ENCODE measurements at places on chromosomes 2 and 18. TPM values are rescaled to one million over a fixed set of nuclear protein-coding genes. Genes with fewer than 3 reads are reported as not detected.

GRCh38 chr2:855177-855576 is 95.5 kb upstream of the SNTG2 start:
- no peak overlapping the region for H3K4me3 ChIP-seq
- DNase-seq = no peak
- peaks cover 14% of the 10 kb centered on the region for H3K4me1 ChIP-seq
- H3K36me3 ChIP-seq = no peaks in the 10 kb centered on the region

DNA sequence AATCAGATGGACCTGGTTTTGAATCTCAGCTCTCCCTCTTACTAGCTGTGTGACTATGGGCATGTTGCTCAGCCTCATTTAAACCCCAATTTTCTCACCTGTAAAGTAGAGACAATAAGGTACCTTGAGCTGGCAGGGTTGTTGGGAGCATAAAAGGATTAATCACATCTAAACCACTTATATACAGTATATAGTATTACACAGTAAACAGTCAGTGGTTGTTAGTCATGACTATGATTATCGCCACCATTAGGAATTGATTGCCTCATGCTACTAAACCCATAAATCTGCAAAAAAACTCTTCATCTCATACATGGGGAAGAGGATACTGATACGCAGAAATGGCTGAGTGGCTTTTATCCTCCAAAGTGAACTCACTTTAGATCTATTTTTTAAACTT is 65.8 kb downstream of the INO80D start:
- no peaks in the 10 kb centered on the region for H3K27me3 ChIP-seq
- no peak overlapping the region for H3K4me3 ChIP-seq
- no peak for DNase-seq
- no peaks in the 10 kb centered on the region for H3K4me1 ChIP-seq

GRCh38 chr2:218883491-218884490 is 3.1 kb downstream of the WNT10A start:
- H3K27me3 ChIP-seq = peaks cover 70% of the 10 kb centered on the region
- peak overlapping the region; percentile 16 for H3K4me3 ChIP-seq
- H3K4me1 ChIP-seq = peaks cover 17% of the 10 kb centered on the region
- DNase-seq = peak; percentile 71

DNA sequence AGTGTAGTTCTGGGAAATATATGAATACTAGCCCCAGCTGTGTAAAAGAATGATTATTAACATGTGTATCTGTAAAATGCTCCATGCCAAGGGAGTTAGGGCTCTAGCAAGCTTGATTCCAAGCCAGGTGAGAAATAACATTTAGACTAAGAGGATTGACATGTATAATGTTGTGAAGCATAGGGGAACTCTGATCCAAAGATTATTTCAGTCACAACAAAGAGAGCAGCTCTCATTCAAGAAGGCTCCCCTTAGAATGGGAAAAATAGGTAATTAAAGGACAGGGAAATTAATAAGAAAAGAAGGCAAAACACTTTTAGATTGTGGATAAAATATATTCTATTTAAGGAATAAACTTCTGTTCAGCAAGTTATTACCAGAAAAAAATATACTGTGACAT is 347.3 kb upstream of the CDH7 start:
- DNase-seq = no peak
- no peaks in the 10 kb centered on the region for H3K36me3 ChIP-seq
- H3K27me3 ChIP-seq = no peaks in the 10 kb centered on the region
- H3K27ac ChIP-seq = no peak overlapping the region
- no peak overlapping the region for H3K4me3 ChIP-seq

- no peak overlapping the region for H3K4me3 ChIP-seq
- H3K36me3 ChIP-seq = no peaks in the 10 kb centered on the region
- H3K27me3 ChIP-seq = no peaks in the 10 kb centered on the region
- peaks cover 9% of the 10 kb centered on the region for H3K4me1 ChIP-seq
- DNase-seq = no peak
These were observed 89.4 kb upstream of the MAPRE2 start for GRCh38 chr18:34951625-34952379.

GRCh38 chr2:71469403-71470398 is 16.3 kb downstream of the DYSF start:
- no peaks in the 10 kb centered on the region for H3K4me1 ChIP-seq
- no peak for DNase-seq
- H3K4me3 ChIP-seq = no peak overlapping the region

DNA sequence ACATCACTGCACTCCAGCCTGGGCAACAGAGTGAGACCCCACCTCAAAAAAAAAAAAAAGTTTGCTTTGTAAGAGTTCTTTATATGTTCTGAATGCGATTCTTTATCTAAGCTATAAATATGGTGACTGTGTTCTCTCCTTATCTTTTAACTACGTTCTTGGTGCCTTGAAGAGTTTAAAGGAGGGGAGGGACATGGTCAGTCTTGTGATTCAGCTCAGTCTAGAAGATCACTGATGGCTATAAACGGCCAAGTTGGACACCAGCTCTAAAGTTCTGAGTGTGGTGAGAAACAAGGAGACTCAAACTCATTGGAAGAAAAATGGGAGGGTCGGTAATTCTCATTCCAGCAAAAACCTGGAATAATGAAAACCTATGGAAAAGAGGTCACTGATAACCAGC is 128.4 kb upstream of the SEC11C start:
- DNase-seq = no peak
- H3K36me3 ChIP-seq = no peaks in the 10 kb centered on the region
- H3K4me1 ChIP-seq = no peaks in the 10 kb centered on the region
- no peak overlapping the region for H3K4me3 ChIP-seq
- H3K27ac ChIP-seq = no peak overlapping the region
- H3K27me3 ChIP-seq = no peaks in the 10 kb centered on the region

DNA sequence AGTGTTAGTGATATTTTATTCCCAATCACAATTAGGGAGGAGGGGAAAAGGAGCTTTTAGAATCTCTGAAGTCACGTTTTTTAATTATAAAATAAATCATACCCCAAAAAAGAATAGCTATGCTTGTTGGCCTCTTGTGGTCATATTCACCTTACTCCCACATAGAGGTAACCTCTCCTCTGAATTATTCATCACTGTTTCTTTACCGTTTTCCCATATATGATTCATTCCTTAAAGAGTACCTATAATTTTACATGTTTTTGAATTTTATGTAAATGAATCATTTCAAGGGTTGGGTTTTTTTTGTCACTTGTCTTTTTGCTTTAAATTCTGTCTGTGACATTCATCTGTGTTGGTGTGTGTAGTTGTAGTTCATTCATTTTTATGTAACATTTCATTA is 110.6 kb upstream of the CD302 start:
- H3K4me3 ChIP-seq = no peak overlapping the region
- DNase-seq = no peak
- H3K4me1 ChIP-seq = peaks cover 11% of the 10 kb centered on the region

- H3K4me3 ChIP-seq = no peak overlapping the region
- no peak for DNase-seq
- H3K4me1 ChIP-seq = no peaks in the 10 kb centered on the region
- no peak overlapping the region for H3K27ac ChIP-seq
These were observed 19.4 kb upstream of the NCOA1 start for GRCh38 chr2:24471662-24472061.

- H3K4me3 ChIP-seq = no peak overlapping the region
- H3K27ac ChIP-seq = no peak overlapping the region
- H3K27me3 ChIP-seq = no peaks in the 10 kb centered on the region
- no peak for DNase-seq
- H3K4me1 ChIP-seq = no peaks in the 10 kb centered on the region
These were observed 250.8 kb upstream of the OSR1 start for GRCh38 chr2:19609266-19609665.

GRCh38 chr2:863732-864450 is 86.8 kb upstream of the SNTG2 start:
- no peak for DNase-seq
- H3K4me1 ChIP-seq = peaks cover 2% of the 10 kb centered on the region
- H3K4me3 ChIP-seq = no peak overlapping the region
- H3K27ac ChIP-seq = no peak overlapping the region

CIB4 gene
- total RNA-seq = not detected

EML6 gene
- 4.0 TPM for total RNA-seq

POTEF gene
- total RNA-seq = 32.6 TPM

WDCP gene
- 6.8 TPM for total RNA-seq

KCNG2 gene
- total RNA-seq = not detected
